SK-MEL-5 (cell line): ENCODE measurements at places on chromosomes 5 and 9.

- no peak for DNase-seq
Measured at GRCh38 chr5:64458948-64459347, 46.9 kb upstream of the RGS7BP start.

GRCh38 chr9:72618811-72619210 is 97.4 kb downstream of the TMC1 start:
- DNase-seq: no peak

DNA sequence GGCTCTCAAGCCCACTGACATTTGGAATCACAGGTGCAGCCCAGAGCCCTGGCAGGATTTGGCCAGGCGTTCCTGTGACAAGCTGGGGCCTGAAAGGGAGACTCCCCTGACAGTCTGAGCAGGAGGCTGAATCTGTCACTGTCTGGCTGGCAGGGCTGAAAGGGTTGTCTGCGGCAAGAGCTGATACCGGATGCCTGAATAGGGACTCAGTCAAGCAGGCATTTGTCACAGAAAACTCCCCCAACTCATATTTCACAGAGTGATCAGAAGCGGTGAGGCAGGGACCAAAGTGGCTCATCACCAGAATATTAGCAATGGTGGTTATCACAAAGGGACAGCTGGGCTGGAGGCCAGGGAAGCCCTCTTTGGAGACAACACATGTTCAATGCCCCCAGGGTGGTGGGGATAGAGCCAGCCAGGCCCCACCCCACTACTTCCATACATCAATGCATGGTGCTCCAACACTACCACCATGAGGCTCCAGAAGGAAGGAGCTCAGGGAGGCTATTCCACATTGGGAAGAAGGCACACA is 295.5 kb downstream of the DTWD2 start:
- DNase-seq: peak; percentile 3

DNA sequence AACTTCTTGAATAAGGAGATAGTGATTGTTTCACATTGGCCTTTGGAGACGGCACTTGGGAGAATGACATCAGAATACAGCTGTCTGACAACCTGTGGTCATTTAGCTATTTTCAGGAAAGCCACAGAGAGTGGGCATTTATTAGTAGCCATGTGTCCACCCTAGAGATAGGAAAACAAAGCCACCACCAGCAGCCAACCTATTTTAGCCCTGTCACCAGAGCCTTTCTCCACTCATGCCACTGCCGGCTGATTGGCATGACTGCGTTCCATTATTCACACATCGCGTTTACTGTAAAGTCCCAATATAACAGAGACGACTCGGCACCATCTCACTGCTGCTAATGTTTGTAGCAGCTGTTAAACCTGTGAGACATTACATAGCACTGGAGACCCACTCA is 330.1 kb downstream of the NDUFS4 start:
- DNase-seq: no peak

DNA sequence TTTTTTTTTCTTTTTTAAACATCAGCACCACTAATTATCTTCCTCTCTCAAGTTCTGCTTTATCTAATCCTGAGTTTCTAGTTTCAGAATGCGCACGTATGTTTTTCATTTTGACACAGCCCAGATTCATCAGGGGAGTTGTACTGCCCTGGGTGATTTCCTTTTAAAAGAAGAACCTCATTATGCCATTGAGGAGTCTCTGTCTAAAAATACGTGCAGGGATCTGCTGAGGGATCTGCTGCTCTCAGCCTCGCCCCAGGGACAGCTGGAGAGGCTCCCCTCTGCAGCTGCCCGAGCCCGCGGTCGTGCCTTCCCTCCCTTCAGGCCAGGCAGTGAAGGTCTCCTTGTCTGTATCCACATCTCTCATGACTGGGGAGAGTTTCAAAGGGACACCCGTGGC is 273.1 kb downstream of the ARHGEF28 start:
- peak; percentile 88 for DNase-seq

- DNase-seq: no peak
Measured at GRCh38 chr5:68408345-68408871, 192.9 kb downstream of the PIK3R1 start.

DNA sequence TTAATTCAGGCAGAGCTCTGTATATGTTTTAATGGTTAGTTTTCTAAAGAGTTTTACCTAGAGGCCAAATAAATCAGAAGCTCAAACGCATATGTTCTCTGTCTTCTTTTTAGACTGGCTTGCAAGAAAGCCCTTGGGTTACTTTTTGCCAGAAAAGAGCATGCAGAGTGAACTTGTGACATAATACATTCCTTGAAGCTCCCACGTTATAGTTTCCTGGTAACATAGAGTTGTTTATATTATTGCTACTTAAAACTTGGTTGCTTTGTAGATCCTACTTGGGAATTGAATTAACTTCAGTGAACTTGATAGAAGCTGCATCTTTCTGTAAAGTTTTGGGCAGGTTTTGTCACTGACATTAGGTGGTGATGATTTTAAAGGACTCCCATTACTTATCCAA is 102.9 kb downstream of the C9orf152 start:
- no peak for DNase-seq

DNA sequence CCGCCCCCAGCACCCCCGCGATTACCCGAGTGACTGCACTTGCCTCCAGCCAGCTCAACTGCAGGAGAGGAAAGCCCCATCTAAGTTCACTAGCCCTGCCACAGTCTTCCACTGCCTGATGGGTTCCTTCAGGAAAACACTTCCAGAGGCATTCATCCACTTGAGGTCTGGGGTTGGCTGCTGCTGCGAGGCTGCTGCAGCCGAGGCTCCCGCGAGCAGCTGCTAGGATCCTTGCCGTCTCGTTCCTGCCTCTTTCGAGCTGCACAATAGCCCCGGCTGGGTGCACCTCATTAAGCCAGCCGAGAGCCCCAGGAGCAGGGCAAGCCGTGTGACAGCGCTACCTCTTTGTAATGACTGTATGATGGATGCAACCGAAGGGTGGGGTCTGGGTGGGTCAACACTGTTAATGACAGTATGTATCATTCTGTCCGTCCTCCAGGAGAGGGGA is 24.2 kb upstream of the ELAVL2 start:
- no peak for DNase-seq

- DNase-seq: no peak
Measured at GRCh38 chr5:180436275-180436674, 57.9 kb upstream of the CNOT6 start.

- DNase-seq: no peak
Measured at GRCh38 chr9:17487467-17487866, 91.4 kb upstream of the SH3GL2 start.

GRCh38 chr5:97245386-97245785 is 62.3 kb upstream of the RIOK2 start:
- no peak for DNase-seq

DNA sequence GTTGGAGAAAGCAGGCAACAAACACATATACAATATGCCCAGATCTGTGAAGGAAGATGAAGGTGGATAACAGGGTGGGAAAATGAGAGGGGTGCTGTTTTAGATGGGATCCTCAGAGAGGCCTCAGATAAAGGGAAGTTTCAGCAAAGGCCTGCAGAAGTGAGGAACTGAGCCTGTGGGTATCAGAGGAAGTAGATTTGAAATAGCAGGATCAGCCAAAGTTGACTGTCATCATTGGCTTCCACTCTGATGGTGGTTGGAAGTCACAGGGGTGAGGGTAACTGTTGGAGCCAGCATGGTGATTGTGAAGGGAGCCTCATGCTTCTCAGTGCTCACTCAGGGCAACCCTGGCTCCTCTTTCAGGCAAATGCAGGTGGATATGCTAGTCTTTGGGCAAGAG is 607.2 kb upstream of the CLINT1 start:
- DNase-seq: no peak

- no peak for DNase-seq
Measured at GRCh38 chr5:127574852-127575679, 57.6 kb downstream of the PRRC1 start.

GRCh38 chr5:138351517-138351916 is 968 bp upstream of the KDM3B start:
- no peak for DNase-seq

GRCh38 chr5:78974011-78974410 is 11.1 kb downstream of the ARSB start:
- DNase-seq: no peak

- no peak for DNase-seq
Measured at GRCh38 chr9:111161015-111161415, 122.7 kb upstream of the LPAR1 start.

DNA sequence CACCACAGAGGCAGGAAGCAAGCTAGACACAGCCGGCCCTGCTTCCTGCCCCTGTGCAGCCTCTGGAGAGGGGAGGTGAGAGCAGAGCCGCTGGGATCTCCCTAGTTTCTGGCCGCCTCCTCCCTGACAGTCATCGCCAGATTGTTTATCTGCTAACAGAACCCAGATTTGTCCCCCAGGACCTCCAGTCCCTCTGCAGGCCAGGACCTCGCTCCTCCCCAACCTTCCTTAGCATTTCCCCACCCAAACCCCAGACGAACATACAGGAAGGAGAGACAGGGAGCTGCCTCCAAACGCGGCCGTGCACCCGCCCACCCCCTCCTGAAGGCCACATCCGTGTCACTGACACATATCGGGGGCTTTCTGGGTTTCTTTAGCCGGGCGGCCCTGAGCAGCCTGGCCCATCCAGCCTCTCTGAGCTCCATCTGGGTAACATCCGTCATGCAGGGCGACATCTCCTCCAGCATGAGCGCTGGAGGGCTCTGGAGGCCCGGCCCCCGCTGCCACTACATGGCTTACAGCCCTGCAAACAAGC is 47.5 kb downstream of the DBH start:
- DNase-seq: no peak

DNA sequence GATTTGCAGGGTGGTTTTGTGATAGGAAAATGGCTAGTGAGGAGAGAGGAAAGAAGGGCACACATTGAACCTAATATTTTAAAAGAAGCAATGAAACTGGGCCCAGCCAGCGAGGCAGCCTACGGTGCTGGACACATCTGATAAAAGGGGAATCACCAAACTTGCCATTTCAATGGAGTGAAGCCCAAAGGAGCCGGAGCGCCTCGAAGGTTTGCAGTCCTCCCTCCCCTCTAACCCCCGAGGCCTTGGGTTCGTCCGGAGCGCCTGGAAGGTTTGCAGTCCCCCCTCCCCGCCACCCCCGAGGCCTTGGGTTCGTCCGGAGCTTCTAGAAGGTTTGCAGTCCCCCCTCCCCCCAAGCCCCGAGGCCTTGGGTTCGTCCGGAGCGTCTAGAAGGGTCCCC is 132.6 kb downstream of the TENT4A start:
- no peak for DNase-seq

DNA sequence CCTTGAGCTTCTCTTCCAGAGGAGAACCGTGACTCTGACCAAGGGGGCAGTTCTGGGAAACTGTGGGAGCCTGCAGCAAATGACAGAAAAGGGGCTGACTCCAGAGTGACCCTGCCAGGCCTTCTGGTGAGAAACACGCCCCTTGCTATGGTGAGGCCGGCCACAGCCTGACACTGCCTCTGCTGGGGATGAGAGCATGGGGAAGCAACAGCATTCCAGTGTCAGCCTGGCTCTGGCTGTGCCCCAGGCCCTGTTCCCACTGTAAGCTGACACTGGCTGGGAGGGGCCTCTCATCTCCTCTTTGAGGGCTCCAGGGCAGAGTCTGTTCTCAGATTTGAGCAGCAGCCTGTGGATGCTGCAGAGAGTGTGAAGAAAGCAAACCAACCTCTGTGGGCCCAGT is 180.0 kb upstream of the IL12B start:
- no peak for DNase-seq

DNA sequence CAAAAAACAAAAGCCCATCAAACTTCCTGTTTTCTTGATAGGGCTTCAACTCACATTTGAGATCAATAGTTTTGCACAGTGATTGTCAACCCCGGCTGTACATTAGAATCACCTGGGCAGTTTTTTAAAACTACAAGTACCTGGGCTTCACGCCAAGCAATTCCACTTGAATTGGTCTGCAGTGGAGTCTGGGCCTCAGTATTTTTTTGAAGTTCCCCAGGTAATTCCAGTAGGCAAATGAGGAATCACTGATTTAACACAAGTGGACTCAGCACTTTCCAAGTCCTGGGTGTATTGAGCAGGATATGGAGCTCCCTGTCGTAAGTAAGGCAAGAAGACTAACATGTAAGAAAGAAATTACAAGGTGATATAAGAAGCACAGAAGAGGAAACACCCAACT is 14.8 kb upstream of the SMIM15 start:
- DNase-seq: no peak

- no peak for DNase-seq
Measured at GRCh38 chr9:133823189-133824105, 85.3 kb upstream of the SARDH start.

- DNase-seq: no peak
Measured at GRCh38 chr5:107294211-107294550, 376.6 kb downstream of the EFNA5 start.

GRCh38 chr9:19358701-19359100 is 21.3 kb downstream of the RPS6 start:
- DNase-seq: no peak

DNA sequence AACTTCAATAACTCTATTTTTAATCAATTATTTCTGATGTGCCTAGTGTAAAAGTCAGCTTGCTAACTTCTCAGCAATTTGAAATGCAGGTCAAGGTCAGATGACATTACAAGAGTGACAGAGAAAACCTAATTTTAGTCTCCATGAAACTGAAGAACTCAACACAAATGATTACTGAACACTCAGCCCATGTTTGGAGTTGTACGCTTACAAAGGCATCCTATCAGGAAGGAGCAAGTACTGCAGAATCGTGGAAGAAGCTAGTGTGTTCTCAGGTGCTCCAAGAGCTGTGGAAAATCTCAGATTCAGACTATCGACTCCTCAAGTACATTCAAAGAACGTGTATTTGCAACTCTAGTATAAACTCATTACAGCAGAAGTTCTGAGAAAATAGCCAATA is 526.7 kb downstream of the PDE4D start:
- no peak for DNase-seq

- DNase-seq: no peak
Measured at GRCh38 chr5:10868956-10869355, 107.9 kb upstream of the DAP start.

GRCh38 chr5:149319174-149319573 is 26.1 kb upstream of the GRPEL2 start:
- DNase-seq: no peak

DNA sequence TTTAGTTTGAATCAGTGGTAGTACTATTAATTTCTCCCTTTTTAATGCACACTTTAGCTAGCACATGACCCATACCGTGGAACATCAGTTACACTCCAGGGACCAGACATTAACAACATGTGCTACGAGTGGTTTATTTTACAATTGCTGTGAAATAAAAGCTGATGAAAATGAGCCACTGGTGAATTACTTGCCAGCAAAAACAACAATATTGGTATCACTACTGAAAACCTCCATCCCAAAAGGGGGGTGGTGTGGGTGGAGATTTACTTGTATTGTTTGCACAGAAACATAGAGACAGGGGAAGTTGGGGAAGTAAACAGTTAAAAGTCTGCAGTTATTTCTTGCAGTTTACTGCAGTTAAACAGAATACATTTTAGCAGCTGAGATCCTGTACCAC is 369.6 kb upstream of the GRAMD2B start:
- DNase-seq: no peak
